CD4-positive, alpha-beta T cell treated with Interleukin-1 beta for 1 hour (primary cell): ENCODE measurements at places on chromosomes 2 and 18.

DNA sequence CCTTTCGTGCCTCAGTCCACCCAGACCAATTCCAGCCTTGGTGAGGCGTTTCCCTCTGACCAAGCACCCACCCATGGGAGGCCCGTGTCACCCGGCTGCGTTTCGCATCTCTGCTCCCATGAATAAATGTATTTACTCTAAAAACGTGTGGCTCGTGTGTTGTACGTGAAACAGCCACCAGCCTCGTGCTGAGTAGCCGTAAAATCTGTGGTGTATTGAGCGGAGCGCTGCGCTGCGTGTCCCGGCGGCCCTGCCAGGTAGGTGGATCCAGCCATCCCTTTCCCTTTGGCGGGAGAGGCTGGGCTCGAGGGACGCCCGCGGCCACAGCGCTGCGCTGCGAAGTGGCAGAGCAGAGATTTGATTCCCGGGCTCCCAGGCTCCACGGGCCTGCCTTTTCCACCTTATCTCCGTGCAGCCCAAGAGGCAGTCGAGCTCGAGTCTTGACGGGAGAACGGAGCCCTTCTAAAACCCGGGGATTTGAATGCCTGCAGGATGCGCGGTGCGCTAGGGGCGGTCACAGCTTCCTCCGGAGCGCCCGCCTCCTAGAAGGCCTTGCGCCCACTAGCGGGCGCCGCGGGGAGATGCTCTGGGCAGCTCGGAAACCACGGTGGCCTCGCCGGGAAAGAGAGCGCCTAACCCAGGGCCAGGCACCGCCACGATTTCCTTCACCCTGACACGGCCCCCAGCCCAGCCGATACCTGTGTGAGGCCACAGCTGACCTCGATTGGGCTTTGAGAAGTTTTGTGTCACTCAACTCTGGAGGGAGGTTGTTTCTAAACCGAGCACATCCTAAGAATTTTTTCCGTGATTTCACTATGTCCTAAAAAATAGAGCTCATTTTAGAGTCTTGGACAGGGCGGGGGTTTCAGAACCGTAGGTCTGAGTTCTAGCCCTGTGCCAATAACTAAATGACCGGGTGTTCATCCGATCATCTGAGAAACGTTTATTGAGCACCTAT lies 3.9 kb upstream of the PSMD1 start:
- peak; percentile 85 for DNase-seq

DNA sequence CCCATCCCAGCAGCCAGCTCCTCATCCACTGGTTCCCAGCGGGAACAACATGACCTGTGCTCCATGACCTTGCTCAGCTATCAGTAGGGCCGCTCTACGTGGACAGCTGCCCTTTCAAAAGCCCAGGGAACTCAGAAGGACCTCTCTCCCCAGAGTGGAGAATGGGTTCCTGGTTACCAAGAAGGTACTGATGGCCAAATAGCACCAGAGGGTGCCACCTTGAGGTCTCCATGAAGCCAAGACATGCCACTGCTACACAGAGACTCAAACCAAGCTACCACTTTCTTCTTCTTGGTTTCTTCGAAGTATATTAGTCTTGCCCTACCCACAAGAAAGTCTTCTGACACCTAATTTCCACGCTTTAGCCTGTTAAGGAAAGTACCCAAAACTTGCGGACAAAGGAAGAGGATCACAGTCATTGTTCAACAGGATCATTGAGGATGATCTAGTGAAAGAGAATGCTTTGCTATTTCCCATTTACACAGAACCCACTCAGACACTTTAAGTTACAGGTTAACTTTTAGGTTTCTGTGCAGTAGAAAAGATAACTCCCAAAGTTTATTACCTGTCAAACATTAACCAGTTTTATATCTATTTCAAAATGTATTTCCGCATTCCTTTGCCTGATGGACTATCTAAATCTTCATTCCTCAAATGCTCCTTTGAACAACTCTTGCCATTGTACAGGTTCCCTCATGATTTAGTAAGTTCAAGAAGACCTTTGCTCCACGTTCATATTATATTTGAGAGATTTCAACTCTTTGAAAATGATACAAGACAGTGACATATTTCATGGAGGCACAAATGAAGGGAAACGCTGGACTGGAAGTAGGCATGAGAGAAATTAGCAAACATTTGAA lies 102.2 kb downstream of the ALPK2 start:
- DNase-seq = no peak

DNA sequence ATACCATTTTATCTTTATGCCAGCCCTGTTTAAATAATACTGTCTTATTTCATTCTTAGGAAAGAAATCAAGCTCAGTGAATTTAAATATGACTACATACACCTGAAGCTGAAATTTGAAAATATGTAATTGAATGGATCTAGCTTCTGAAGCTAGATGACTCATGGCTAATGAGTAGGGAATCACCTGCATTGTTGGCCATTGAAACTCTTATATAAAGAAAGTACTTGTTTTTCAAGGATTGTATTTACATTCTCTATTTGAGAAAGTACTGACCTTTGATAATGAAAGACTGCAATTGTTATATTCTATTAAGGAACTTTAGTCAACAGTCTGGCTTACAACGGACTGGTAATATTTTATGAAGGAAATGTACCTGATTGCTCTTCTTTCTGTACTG lies 346.7 kb upstream of the LRATD1 start:
- no peak for DNase-seq

DNA sequence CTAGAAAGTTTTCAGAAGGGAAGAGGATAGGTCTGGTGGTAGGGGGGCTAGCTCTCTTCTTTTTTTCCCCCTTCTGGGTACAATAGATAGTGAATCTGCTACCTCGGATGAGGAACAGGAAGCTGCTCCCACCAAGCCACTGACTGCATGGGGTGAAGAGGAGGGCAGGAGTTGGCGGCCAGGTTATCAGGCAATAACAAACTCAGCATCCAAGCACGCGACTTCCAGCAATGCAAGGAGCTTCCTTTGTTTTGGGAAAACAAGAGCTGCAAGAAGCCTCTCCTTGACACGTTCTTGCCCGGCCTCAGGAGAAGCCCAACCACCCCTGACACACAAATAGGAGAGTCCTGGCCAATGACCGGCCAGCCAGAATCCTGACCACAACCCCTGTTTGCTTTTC lies 32.2 kb downstream of the NHEJ1 start:
- no peak for DNase-seq

- DNase-seq = no peak
Observed at GRCh38 chr2:168889635-168890005, 610 bp downstream of the SPC25 start.

- no peak for DNase-seq
Observed at GRCh38 chr18:49206717-49207116, 253.7 kb downstream of the DYM start.
